ENCODE measurements at places on chromosomes 1 and 21.
A peak's percentile ranks its signal among the peaks of the same experiment; 100 is the strongest.

GRCh38 chr1:162724583-162725120 lies 65.8 kb upstream of the HSD17B7 start:
- DNase-seq: no peak

GRCh38 chr1:17892851-17893250 lies 137.7 kb downstream of the ACTL8 start:
- no peak for DNase-seq

DNA sequence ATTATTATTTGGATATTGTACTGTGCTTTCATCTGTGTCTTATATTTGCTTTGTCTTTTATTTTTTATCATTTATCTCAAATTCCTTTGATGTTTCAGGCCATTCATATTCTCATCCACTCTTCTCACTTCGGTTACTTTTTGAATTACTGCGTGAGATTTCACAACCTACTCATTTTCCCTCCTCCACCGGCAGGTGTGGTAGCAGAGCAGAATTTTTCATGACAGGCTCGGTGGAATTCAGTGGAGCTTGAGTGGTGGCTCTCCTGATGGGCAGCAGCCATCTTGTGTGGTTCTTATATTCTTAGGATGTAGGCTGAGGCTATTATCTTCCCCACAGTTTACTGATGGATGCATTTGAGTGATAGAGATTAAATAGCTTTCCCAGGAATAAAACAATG lies 92.3 kb upstream of the IVNS1ABP start:
- no peak for DNase-seq

GRCh38 chr1:10901091-10901890 lies 104.8 kb upstream of the CASZ1 start:
- DNase-seq: no peak

DNA sequence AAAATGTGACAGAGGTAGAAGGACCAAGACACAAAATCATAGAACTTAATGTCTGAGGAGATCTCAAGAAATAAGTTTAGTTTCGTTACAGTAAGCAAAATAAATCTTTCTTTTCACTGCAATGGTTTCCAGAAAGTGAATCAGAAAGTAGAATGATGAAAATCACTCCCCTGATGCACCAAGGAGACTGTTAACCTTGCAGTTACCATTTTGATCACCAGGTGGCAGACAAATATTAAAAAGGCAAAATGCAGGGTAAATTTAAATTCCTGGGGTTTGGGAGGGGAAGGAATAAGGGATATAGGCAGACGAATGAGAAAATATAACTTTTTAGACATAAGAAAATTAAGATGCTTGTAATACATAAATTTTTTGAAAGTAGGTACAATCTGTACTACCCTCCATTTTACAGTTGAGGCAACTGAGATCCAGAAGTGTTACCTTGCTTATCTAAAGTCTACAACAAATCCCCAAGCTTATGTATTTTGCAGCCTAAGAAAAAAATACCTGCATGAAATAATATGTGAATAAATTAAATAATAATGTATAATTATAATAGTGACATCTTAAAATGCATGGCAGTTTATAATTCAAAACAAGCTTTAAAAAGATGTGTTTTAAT lies 253.2 kb downstream of the CRB1 start:
- DNase-seq: peak; percentile 1

DNA sequence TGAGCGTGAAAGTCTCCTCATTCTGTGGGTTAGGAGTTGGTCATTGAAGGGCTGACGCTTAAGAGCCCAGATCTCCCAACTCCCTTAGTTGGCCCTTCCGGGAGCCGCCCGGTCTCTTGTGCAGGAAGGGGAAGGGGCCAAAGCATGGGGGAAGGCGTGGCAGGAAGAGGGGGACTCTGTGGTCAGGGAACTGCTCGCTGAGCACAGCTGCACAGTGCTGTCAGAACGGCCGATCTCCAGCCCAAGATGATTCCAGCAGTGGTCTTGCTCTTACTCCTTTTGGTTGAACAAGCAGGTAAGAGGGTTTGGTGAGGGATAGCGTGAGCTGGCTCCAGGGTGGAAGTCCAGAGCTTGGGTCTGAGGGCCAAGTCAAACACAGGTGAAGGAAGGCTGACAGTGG lies at the start of gene FCER1G:
Gene FCER1G (plus strand): TSS at position 220 of the 400 bp plus-strand sequence. CDS start 27 bp downstream, at position 247.
- no peak for DNase-seq

DNA sequence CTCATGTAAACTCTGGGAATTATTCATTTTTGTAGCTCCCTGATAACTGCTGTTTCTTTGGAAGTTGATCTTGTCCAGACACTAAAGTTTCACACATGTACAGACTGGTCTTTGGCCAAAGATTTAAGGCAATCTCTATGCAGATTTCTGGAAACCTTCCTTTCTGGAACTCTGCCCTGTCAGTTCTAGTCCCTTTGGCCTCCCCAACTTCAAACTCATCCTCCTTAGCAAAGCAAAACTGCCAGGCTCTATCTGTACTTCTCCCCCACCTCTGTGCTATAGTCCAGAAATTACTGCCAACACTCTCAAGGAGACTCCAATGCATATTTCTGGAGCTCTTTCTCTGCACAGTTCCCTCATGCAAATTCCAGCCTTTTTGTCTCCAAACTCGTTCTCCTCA lies 36.5 kb downstream of the C1orf198 start:
- no peak for DNase-seq

DNA sequence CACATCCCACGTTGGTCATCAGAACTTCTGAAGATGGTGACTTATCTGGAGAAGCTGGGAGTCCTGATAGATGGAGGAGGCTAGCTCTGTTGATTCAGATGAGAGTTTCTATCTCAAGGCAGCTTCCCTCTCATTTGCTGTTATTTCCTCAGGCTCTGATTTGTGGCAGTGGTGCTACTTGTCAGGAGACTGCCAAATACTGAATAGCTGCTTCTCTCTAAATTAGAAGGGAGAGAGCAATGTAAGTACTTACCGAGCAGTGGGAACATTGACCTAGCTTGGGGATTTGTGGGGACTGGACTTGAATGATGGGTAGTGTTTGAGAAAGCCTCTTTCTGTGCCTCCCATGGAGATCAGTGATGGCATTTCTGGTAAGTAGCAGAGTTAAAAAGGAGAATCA lies at the start of gene OR10K1:
Gene OR10K1 (plus strand): TSS at position 301 of the 400 bp plus-strand sequence. CDS start 3,728 bp downstream, outside the sequence.
- DNase-seq: no peak

DNA sequence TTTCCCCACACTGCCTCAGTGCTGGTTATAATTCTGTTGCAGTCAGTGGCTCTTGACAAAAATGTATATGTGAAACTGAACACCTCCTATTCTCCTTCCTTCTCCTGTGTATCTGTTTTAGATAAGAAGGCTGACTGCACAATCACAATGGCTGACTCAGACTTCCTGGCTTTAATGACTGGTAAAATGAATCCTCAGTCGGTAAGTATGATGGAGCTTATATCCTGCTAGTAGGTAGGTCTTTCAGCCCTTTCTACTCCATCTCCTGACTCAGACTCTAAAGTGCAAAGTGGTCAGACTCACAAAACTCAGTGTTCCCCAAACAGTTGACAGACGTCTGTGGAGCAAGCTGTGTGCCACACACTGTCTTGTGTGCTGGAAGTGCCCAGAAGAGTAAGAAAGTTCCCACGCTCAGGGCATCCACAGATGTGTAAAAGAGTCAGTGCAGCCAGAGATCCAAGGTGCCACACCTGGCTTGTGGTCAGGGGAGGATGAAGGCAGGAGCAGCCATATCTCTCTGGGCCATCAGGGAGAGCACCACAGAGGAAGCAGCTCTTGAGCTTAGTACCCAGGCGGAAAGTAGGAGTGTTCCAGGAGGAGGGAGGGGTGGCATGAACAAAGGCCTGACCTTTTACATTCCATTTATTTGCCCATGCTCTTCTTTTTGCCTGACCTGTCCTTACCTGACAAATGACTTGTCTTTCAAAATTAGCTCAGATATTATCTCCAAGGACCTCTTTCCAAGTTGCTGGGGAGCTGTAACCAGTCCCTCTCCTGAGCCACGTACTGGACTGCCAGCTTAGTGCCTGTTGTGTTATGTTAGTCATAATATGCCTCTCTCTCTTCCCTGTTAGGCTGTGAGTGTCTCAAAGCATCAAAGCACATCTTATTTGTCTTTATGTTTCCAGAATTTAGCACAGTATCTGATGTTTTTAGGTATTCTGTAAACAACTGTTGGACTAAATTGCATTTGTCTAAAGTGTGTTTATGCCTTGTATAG lies 14.0 kb upstream of the PODN start:
- DNase-seq: no peak

Measured in activated naive CD8-positive, alpha-beta T cell treated with anti-CD3 and anti-CD28 coated beads, Interleukin-2, amount 50 U/mL, for 16 hours (primary cell).